ACHN (cell line): ENCODE measurements at places on chromosomes 3 and 15.

- no peak for DNase-seq
Measured at GRCh38 chr3:100159331-100160153, 45.2 kb upstream of the FILIP1L start.

DNA sequence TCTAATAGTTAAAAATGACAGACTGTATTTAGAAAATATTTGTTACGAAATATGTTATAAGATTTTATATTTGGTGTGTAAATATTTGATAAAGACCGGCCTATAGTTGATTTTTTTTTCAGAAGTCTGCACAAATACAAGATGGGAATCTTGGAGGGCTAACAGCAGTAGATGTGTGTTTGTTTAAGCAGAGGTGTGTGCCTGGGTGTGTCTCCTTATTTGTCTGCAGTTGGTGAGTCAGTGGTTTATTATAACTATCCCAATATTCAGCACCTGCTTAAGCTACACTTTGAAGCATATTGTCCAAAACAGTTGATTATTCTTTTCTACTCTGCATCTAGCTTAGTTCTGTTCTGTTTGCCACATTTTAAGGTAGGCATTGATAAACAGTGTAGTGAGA is 12.4 kb downstream of the GLCE start:
- no peak for DNase-seq

DNA sequence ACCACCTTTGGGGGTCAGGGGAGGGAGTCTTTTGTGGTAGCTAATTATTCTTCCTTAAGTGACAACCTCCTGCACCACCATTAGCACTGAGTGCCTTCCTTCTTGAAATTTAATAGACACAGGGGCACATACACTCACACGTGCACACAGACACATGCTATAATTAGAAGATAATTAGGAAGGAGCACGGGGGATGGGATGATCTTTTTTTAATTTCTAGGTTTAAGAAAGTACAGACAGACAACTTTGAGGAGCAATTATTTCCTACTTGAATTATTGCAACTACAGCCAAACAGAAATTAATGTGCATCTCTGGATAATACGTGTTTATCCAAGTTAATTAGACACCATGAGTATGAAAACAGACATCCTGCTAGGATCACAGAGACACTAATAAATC is 44.8 kb upstream of the GUCA1C start:
- DNase-seq: no peak

- no peak for DNase-seq
Measured at GRCh38 chr3:188734395-188734794, 437.4 kb upstream of the TPRG1 start.

GRCh38 chr3:108189440-108189839 is 32.8 kb downstream of the IFT57 start:
- DNase-seq: no peak

GRCh38 chr15:41957021-41957897 is 15.1 kb downstream of the EHD4 start:
- no peak for DNase-seq

- DNase-seq: no peak
Measured at GRCh38 chr3:176401211-176401610, 796.1 kb downstream of the TBL1XR1 start.

DNA sequence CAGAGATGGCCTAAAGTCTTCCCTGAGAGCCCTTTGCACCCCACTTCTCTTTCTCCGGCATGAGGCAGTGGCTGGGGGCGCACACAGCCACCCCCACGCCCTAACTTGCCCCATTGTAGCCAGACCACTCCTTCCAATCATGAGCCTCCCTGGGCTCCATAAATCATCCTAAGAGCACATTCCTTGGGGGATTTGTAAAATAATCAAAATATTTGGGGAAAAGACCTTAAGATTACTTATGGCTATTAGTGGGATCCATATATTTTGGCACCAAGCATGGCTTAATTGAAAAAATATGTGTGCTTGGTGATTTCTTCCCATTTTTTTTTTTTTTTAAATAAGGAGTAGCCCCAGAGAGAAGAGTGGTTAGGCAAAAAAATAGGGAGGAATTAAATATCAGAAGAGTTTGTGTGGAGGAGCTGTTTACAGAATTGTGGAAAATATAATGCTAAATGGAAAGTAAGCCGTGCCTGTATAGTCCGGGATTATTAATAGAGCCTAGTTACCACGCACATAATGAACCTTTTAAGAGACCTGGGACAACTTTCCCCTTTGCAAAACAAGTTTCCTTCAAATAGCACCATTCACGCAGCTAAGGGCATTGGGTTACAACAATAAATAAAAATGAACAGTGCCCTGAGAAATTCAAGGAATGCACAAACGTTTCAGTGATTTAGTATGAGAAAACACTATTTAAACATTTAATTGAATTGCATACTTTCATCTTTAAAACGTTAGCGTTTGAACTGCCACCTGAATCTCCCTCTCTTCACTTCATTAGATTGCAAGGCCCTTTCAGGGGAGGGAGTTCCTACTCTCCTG is 46.1 kb downstream of the SMAD6 start:
- peak; percentile 24 for DNase-seq
